ENCODE measurements at places on chromosomes 11 and 22.
A peak's percentile ranks its signal among the peaks of the same experiment; 100 is the strongest.

GRCh38 chr11:28981381-28981780 lies 873.2 kb downstream of the METTL15 start:
- DNase-seq = no peak

GRCh38 chr22:22194931-22195264 lies 49.7 kb upstream of the VPREB1 start:
- no peak for DNase-seq

DNA sequence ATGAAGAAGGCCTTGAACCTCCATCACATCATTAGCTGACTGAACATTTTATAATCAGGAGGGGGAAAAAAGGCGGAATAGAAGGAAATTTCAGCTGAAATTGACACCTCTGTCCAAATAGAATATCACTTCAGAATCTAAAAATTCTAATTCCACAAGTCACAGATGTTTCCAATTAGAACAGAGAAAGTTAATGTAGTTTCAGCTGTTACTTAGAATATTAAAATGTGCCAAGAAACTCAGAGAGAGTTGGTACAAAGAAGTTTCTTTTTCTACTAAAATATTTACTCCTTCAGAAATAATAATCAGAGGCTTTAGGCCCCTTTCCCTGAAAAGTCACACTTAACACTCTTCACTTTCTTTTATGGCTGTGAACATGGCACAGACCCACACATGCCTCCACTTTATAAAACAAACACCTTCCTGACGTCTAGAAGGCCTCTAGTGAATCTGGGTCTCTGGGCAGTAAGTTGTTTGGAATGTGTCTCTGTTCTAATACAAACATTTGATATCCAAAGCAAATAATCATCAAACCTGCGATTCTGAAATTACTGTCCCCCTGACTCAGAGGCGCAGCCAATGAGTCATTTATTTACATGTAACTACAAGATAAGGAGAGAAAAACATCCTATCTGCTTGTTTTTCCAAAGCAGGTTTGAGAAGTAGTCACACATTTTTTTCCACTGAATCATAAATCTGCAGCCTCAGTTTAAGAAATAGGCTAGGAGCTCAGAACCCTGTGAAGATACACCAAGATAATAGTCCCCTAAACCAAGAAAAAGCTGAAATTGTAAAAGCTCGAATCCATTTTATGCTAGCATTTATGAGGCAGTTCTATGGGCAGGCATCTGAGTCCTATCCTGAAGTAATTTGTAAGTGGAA lies 148.4 kb downstream of the ME3 start:
- DNase-seq = no peak

DNA sequence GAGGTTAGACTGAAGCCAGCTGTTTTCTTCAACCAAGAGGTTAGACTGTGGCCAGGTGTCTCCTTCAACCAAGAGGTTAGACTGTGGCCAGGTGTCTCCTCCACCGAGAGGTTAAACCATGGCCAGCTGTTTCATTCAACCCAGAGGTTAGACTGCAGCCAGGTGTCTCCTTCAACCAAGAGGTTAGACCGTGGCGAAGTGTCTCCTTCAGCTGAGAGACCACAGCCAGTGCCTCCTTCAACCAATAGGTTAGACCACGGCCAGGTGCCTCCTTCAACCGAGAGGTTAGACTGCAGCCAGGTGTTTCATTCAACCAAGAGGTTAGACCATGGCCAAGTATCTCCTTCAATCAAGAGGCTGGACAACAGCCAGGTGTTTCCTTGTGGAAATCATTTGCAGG lies 498.1 kb downstream of the TBC1D22A start:
- DNase-seq = no peak

DNA sequence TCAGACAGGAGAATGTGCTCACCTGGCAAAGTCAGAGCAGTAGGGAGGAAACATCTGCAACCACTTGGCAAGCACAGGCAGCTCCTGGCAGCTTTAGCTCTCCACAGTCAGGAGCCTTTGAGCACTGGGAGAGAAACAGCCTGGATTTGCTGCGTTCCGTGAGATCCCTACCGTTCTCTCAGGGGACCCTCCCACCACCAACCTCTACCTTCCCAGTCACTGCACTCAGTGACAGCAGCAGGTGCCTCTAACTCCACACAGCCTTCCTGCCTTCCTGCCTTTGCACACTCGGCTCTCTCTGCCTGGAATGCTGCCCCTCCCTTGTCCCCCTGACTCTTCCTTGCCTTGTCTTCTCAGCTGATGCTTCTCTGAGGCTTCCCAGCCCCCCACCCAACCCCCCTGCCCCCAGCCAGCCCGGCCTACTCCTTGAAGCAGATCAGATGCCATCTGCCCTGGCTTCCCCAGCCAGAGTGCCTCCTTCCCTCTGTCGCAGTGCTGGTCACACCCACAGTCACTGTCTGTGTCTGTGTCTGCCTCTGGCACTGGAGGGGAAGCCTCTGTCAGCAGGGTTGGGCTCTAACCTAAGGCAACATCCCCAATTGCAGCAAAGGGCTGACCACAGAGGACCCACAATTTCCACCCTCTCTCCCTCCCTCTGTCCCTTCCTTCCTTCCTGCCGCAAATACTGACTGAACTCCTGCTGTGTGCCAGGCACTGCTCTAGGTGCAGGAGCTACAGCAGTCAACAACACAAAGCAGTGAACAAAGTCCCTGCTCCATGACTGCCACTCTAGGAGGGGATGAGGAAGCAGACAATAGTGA lies 14.9 kb upstream of the TSKU start:
- DNase-seq = peak; percentile 22

DNA sequence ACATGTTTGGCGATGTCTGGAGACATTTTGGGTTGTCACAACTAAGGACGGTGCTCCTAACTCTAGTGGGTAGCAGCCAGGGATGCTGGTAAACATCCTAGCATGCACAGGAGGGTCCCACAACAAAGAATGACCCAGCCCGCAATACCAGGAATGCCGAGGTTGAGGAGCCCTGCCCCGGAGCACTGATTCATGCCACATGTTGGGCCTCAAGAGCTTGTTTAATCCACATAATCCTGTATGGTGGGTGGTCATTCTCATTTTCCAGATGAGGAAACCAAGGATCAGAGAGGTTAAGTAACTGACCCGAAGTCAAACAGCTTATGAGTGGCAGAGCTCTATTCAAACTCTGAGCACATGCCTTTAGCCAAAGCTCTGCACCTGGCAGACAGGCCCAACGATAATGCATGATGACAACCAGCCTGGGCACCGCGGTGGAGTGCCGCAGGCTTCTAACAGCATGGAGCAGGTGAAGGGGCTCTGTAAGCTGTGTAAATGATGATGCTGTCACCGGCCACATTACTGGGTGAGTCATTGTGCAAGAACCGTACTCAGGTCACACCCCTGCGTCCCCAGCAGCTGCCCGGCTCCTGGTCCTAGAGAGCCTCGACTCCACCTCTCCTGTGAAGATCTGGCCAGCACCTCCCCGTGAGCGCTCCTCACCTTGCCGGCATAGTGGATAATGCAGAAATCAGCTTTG lies 58.6 kb downstream of the APOL1 start:
- no peak for DNase-seq

- no peak for DNase-seq
These were observed 59.0 kb downstream of the ST14 start for GRCh38 chr11:130218501-130219070.

DNA sequence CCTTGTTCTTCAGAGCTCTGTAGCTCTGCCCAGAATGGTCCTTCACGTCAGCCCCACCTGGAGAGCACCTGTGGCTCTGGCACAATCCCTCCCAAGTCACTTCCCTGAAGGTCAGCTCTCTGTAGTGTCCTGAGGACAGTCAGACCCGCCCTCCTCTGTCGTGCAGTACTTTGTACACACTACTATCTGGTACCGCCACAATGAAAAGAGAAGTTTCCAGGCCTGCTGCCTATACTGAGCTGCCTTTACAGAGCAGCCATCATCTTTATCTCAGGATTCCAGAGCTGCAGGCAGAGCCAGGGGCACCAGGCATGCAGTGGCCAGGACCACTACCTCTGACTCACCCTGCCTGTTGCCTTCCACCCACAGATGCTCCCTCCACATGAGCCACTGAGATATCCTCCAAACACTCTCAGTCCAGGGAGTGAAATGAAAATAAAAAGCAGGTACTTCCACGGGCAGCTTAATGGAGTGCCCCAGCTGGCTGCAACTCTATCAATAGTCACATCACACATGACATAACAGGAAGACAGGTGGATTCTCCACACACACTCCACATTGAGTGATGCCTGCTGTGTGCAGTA lies 7.3 kb downstream of the PACSIN2 start:
- no peak for DNase-seq

DNA sequence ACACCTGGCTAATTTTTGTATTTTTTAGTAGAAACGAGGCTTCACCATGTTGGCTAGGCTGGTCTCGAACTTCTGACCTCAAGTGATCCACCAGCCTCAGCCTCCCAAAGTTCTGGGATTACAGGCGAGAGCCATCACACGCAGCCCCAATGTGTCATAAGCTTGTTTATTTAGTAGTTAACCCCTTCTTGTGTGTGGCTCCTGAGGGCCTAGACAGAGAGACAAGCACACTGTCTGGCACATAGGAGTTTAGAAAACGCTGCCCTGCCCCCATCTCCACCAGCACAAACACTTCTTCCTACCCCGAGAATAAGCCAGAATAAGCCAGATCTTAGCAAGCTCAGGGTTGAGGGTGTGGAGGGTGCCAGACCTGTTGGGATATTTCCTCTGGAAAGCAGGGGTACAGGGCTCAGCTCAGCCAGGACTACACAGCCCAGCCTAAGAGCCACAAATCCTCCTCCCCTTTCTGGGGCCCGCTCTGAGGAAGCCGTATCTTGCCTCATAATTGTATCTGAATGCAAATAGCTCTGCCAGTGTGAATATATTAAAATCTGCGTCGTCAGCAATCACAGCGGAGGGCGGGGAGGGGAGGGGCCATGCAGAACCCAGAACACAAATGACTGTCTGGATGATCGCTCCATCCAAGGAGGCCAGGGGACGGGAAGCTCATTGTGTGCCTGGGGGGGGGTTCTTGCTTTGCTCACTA lies 247.3 kb downstream of the MN1 start:
- no peak for DNase-seq

GRCh38 chr22:19448739-19449421 lies 1.4 kb upstream of the C22orf39 start:
- no peak for DNase-seq

GRCh38 chr11:117820071-117820470 lies 4.5 kb downstream of the FXYD2 start:
- DNase-seq = no peak

GRCh38 chr11:975827-976226 lies 50.2 kb downstream of the AP2A2 start:
- no peak for DNase-seq

DNA sequence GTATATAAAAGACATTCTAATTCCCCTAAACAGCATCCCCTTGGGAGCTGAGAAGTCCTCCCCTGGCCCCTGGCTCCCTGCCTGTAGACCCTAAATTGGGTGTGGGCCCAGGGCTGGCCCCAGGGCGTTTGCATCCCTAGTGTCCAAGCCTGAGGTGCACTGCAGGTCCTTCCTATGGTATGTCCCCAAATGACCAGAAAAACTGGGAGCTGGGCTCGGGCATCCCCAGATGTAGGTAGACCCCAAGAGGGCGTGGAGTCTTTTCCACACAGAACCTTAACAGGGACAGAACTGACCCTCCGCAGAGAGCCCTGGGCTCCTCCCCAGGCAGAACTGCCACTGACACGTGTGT lies 782 bp upstream of the OSBPL5 start:
- no peak for DNase-seq

DNA sequence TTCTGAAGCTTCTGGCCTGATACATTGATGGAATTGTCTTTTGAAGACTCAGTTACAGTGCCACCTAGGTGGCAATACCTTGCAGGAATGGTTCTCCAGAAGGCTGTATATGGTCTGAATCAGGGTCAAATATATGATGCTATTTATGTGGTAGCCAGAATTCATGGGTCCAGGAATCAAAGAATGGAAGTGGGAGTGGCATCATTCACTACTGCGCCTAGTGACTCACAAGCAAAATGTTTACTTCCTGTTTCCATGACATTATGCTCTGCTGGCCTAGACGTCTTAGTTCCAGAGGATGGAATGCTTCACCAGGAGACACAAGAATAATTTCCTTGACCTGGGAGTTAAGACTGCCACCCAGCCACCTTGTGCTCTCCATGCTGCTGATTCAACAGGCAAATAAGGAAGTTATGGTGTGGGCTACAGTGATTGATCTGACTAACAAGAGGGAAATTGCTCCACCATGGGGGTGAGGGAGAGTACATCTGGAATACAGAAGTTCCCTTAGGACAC lies 491.8 kb downstream of the ETS1 start:
- DNase-seq = no peak

DNA sequence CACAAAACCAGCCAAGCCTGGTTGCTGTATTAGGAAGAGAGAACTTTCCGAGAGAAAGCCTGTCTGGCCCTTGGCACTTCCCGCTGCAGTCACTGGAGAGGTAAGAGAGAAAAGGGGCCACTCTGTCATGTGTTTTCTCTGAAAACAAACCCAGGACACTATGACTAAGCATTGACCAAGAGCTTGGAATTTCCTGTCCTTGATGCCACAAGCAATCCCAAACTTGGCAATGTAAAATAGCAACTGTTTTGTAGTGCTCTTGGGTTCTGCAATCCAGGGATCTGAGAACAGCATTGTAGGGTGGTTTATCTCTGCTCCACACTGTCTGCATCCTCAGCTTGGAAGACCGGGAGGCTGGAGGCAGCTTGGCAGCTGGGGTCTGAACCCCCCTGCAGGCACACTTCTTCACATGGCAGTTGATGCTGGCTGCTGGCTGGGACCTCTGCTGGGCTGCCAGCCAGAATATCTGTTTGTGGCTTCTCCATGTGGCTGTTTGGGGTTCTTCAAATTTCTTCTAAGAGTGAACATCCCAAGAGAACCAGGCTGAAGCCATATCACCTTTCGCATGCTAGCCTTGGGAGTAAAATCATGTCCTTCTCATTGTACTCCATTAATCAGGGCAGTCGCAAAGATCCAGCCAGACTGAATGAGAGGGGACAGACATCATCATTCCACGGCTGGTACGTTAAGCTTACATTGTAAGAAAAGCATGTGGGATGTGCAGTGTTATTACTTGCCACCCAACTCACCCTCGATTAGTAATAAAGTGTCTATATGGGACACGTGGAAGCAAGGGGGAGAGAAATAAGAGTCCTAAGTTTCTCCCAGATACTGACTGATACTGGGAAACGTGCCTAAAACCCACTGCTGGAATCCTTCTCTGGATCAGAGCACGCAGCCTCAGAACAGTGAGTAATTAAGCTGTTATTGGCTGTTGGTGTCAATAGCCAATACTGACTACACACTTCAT lies 537.4 kb upstream of the B3GAT1 start:
- DNase-seq = no peak

GRCh38 chr11:8717876-8718753 lies 35.5 kb downstream of the RPL27A start:
- no peak for DNase-seq

DNA sequence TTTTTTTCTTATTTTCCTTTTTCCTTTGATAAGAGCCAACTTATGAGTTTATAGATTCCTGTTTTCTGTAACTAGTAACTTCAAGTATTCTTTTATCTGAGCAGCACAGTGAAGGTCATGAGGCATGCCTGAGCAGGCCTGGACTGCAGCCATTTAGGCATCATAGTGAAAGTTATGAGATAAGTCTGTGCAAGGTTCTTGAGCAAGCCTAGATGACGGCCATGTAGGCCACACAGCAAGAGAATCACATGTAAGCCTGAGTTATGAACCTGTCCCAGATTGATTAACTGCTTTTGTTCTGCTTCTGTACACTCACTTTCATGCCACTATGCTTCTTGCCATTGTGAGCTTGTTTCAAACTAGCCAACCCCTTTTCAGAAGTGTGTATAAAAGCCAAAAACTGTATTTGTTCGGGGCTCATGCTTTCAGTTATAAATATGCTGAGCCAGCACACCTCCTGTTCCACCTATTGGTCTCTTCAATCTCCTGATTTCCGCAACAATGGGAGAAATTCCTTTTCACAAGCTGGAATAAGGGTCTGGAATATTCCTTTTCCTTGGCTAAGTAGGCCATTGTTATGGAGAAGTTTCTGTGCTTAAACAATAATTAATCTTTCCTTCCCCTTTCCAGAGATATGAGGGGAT lies 745.7 kb downstream of the FAM181B start:
- DNase-seq = no peak
